Stimulated activated CD4-positive, alpha-beta T cell treated with anti-CD3 and anti-CD28 coated beads, Interleukin-1b, Interleukin-23, amount 100 ng/mL, for 1 hour (primary cell): ENCODE measurements at places on chromosomes 1 and 21.

DNA sequence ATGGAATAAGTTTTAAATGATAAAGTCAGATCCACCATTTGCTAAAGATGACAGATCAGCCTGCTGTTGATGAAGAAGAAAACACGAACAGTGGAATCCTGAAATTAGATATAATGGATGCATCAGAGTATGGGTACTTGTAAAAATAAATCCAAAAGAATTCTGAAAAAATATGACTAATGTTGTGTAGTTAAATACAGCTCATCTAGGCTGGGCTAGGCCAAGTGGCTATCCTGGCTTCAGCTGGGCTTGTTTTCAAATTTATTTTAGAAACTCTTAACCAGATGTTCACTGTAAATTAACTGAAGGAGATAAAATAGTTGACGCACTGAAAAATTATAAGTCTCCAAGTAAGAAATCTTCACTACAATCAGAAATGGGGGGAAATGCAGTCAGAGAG, 7.4 kb upstream of the RGS2 start:
- no peak for DNase-seq

- DNase-seq, result no peak
These were observed 107.1 kb downstream of the SPSB1 start for GRCh38 chr1:9399510-9400424.

- no peak for DNase-seq
These were observed 6.6 kb downstream of the MAP3K21 start for GRCh38 chr1:233334092-233334491.

DNA sequence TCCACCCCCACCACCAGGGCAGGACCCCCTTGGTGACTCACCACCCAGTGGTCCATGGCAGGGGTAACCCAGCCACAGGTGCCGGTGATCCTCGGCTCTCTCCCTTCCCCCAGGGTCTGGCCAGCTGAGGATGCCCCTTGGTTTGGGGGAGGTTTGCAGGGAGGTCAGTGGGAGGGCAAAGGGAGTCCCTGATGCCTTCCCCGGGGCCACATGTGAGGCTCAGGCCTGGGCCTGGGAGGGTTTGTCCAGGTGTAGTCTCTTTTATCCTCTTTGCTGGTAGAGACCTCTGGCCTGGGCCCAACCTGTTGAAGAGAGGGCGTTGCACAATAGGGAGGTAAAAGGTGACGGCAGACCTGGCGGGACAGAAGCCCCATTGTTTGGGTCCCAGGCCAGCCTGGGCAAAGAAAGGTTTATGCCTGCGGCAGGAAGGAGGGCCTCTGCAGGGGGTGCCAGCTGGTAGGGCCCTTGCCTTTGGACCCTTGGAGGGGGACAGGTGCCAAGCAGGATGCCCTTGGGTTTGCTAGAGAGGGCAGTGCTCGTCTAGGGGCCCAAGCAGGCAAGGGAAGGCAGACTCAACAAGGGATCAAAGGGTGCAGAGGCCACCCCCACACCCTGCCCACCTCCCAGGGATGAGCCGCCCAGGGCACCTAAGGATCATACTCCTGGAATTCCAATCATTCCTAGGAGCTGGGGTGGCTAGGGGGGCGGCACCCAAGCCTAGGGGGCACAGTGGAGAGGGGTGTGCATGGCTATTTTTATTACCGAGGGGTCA, 760 bp upstream of the TINAGL1 start:
- DNase-seq, result no peak

DNA sequence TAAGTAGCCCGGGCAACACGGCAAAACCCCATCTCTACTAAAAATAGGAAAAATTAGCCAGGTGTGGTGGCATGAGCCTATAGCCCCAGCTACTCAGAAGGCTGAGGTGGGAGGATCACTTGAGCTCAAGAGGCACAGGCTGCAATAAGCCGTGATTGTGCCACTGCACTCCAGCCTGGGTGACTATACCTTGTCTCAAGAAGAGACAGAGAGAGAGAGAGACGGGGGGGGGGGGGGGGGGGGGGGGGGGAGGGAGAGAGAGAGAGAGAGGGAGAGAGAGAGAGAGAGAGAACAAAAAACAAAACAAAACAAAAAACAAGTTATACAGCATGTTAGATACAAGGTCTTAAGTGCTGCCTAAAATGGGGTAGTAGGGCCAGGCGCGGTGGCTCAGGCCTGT, 77.8 kb upstream of the ZNF281 start:
- DNase-seq, result no peak

GRCh38 chr1:34156739-34157138, 8.3 kb downstream of the CSMD2 start:
- DNase-seq, result no peak

DNA sequence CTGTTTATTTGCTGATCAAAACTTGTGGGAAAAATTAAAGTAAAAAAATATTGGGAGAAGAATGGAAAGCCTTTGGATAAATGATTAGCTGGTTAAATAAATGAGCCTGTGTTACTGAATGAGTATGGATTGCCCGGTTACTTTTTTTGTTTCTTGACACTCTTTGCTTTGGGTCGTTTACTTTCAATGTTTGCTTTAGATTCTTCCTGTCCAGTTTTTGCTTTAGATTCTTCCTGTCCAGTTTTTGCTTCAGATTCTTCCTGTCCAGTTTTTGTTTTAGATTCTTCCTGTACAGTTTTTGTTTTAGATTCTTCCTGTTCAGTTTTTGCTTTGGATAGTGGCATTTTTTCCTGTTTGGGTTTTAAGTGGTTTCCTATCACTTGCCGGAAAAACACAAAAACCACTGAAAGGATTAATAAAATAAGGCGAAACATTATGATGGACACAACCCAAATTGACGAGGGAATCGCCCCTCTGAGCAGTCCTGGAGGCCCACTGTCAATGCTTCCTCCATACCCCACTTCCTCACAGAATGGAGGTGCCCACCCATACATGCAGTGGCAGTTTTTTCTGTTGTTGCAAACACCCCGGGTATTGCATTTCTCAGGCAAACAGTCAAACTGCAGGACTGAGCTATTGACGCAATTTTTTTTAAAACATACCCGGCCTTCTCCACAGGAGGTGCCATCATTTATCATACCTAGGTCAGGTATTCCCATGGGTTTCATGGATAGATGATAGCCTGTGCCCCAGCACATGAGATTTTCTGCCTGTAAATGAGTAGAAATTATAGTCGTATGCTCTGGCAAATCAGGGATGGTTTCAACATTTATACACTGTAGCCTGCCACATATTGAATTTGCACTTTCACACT, 2.3 kb downstream of the ADAM30 start:
- no peak for DNase-seq

- DNase-seq, result no peak
These were observed 129.3 kb upstream of the VAMP3 start for GRCh38 chr1:7641587-7642417.

GRCh38 chr1:196152975-196153374, 455.3 kb downstream of the KCNT2 start:
- DNase-seq, result no peak

DNA sequence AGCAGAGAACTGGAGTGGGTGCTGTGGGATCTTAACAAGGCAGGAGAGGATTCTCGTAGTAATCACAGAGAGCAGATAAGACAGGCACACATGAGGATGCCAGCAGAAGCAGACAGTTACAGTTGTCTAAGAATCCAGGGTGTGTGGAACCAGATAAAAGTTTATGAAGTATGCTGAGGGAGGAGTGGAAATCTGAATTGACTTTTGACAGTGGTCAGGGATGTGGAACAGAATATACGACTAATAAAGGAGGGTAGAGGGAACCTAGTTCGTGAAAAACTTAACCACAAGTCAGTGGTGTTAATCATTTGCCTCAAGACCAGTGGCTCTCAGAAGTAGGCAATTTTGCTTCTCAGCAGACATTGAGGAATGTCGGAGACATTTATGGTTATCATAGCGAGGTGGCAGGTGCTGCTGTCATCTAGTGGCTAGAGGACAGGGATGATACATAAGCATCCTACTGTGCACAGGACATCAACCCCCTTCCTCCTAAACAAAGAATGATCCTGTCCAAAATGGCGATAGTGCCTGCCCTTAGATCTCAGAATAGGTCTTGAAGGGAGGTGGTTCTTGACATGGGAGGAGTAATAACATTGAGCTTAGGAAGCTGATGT, 3.0 kb downstream of the LRRC8D start:
- DNase-seq, result no peak

GRCh38 chr1:151944857-151945575, 35.7 kb upstream of the THEM4 start:
- DNase-seq, result no peak

GRCh38 chr1:203239081-203239480, 9.6 kb upstream of the CHIT1 start:
- DNase-seq, result no peak

DNA sequence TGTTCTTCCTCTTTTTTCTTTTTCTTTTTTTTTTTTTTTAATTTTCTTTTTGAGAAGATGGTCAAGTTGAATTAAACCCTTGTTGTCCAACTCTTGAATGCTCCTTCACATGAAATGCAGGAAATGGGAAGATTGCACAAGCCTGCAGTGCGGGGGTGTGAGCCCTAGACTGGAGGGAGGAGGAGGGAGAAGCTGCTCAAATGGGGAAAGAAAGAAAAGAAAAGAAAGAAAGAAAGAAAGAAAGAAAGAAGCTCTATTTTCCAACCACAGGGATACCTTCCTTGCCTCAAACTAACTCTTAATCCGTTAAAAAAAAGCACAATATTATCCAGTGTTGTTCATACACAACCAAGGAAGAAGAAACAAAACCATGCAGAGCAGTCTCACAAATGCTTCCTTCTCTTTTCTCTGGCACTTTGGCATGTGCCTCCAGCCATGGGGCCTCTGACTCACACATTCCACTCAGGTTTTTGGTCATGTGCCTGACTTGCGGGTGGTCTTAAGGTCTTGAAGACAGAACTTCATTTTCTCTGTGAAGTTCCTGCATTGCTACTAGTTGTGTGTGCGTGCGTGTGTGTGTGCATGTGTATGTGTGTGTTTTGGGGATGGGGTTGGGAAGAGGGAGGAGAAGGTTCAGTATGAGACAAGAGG, 276.1 kb downstream of the RPS6KC1 start:
- DNase-seq, result no peak

- no peak for DNase-seq
These were observed 13.4 kb downstream of the RNASEL start for GRCh38 chr1:182575540-182576149.

DNA sequence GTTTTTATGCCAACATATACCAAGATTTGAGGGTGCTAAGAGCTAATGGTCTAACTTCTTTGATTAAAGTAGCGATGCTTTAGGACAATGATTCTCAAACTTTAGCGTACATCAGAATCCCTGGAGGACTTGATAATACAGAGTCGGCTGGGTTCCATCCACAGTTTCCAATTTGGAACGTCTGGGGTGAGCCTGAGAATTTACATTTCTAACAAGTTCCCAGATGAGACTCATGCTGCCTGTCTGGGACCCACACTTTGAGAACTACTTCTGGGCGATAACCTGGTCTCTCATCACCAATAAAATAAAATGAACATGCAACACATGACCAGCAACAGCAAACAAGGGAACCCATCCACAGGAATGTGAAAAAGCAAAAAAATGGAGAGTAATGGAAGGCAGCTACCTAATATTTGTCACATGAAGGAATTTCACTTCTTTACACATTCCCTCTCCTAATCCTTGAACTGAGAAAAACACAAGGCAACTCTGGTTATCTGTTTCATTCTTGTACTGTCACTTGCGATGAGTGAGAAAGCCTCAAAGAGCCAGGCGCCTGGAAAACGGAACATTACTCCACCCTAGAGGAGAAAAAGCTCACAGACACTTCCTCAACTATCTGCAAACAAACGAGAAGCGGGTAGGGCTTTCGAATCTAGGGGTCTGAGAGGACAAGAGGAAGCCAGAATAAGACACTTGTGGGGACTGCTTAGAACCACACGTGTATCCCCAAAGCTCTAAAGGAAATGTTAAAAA, 14.0 kb downstream of the HSF2BP start:
- no peak for DNase-seq

DNA sequence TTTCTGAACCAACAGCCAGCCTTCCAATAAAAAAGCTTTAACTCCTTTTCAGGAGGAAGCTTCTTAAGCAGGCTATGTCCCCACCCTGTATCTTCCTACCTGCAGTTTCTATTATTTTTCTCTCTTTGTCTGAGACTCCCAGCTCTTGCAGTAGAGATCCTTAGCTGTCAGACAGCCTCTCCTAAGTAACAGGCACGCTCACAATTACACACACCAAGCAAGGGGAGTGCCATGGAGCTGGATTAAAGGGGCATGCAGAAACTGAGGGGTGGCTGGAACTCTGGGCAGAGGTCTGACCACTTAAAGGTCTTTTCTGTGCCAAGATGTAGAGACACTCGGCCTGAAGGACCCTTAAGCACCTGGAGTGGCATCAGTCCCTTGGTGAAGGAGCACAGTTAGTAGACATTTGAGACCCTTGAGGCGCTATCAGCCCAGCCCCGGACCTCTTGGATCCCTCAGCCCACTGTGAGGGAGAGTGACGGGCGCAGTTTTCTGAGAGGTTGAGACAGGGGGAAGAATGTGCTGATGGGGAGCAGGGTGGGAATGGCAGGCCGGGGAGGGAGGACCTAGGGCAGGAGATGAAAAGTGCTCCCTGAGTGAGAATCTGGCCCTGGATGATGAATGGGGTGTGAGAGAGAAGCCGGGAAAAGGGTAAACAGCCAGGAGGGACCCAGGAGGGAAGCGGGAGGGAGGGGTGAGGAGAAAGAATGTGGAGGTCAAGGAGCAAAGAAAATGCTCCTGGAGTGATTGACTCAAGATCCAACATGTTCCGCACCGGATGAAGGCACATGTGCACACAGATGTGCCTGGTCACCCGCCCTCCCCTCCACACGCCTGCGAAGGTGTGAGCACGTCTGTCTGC, 13.3 kb downstream of the PLXNA2 start:
- DNase-seq, result no peak

DNA sequence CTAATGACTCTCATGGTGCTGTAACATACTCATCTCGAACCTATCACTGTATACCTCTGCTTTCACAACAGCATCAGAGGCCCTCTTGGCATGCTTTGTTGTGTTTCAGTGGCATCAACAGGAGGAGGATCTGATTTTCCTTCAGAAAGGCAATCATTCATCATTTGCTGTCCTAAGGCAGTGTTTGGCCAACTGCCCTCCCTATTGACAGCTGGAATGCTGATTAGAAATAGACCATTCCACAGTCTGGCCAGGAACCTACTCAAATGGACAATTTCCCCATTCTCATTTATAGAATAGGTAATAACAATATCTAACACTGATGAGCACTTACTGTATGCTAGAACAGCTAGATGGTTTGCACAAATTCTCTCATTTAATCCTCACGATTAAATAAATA, 310.6 kb upstream of the PTBP2 start:
- no peak for DNase-seq

DNA sequence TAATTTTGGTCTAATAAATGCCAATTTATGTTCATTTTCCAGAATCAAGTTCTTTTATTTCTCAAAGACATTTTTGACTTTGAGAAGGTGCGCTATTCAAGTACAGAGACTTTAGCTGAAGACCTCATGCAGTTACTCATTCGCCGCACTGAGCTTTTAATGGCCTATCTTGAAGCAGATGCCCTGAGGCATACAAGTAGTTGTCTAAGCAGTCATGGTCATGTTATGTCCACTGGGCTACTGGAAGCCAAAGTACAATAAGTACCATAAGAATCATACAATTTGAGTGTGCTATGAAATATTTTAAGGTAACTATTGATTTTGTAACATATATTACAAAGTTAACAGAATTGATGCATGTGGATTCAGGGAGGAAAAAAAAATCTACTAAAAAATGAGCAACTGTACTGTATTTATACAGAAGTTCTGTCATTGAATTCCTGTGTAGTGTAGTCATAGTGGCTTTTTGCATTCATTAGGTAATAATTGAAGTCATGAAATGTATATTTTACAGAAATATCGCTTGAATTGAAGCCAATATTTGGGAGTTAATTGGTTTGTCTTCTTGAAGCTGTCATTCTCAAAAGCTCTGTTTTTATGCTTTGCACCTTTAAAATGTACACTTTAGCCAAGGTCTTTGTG, 13.5 kb upstream of the NEXN start:
- DNase-seq, result no peak

GRCh38 chr1:102628109-102628613, 480.2 kb downstream of the COL11A1 start:
- DNase-seq, result no peak
